ENCODE measurements at places on chromosomes 3 and 15.

DNA sequence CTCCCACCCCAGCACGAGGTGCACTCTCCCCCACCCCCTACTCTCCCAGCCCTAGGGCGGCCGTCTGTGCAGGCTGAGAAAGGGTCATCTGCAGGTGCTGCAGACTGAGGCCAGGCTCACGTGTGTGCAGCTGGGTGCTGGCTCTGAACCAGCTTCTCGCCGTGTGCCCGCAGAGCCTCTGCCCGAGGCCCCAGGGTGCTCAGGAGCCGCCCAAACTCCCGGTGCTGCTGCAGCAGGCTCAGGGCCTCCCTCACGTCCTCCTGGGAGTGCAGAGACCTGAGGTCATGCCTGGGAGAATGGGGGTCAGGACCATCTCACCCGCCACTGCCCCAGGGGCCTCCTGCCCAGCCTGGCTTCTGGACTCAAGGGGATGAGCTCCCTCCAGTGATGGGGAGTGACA is 17.2 kb downstream of the SPTBN5 start:
- no peak for DNase-seq

- DNase-seq = no peak
Measured at GRCh38 chr3:197363553-197364409, 65.4 kb upstream of the DLG1 start.

- DNase-seq = no peak
Measured at GRCh38 chr3:33578325-33579177, 138.3 kb upstream of the UBP1 start.

DNA sequence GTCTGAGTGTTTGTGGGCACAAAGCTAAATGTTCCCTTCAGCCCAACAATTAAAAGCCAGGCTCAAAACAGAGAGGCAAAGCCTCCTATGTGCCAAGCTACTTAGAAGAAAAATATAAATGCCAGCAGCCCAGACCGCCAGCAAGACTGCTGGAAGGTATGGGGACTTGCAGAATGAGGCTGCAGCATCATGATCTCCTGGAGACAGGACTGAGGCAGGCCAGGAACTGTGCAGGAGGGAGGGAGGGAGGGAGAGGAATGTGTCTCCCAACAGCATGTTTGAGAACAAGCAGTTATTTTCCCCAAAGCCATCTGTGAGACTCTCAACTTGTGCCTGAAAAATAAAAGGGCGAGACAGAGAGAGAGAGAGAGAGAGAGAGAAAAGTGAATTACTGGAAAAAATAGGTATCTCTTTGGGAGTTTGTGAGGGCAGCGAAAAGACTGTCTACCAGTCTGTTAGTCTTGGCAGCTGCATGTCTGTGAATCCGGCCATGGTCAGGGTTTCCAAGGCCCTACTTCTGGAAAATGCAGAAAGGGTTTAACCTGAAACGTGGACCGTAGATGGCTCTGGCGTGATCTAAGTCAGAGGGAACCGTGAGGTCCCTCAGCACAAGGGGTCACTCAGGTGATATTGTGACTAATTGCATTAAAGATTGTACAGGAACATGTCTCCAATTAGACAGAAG is 139.7 kb upstream of the COL8A1 start:
- no peak for DNase-seq

DNA sequence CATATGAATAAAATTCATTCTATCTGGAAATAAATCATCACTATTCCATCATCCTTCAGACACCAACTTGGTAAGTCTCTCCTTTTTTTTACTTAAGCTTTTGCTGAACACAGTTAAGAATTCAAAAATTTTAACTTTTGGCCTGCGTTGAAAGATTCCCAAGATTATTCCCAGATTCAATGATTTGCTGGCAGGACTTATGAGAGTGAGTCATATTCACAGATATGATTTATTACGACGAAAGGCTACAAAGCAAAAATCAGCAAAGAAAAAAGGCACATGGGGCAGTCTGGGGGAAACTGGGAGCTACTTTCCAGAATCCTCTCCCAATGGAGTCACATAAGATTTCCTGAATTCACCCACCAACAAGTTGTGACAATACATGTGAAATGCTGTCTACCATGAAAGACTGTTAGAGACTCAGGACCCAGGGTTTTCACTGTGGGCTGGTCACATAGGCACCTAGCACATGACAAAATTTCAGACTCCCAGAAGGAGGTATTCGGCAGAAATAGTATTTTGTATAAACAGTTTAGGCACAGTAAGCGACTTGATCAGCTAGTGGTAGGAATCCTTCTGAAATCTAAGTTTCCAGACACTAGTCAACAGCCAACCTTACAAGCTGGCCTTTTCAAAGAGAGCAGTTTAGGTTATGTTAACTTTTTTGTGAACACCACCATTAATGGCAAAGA is 82.1 kb downstream of the DLG1 start:
- DNase-seq = no peak

DNA sequence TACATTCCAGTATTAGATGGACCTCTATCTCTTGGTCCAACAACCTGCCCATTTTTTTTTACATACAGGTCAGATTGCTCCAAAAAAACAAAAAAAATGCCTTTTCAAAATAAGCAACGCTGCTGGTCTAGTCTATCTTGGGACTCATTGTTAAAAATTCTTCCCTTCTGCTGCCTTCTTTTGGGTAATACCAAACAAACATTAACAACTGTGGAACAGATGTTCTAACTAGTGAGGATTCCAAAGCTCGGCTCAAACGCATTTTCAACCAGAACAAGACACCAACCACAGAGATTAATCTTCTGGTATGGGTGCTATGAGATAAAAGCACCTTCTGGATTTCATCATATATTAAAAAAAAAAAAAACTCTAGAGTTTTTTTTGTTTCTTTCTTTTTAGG is 24.7 kb downstream of the ARHGAP31 start:
- no peak for DNase-seq

GRCh38 chr3:30682434-30683155 is 76.2 kb downstream of the TGFBR2 start:
- DNase-seq = no peak

DNA sequence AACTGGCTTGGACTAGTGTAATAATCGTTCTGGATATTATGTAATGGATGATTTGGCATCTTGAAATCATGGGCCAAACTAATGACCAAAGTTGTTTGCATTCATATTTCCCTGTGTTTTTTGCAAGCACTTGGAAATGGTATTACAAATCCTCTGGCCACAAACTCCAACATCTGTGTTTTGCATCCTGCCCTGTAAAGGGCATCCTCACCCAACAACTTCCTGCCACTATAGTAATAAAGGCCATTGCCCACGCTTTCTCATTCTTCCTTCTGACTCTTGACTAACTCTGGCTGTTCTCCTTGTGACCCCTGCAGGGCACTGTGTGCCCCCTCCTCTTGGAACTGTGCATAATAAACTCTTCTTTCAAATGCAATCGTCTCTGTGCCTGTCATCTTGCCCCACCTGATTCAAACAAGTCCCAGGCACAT is 25.4 kb upstream of the PSMD6 start:
- no peak for DNase-seq

- DNase-seq = no peak
Measured at GRCh38 chr15:90780916-90781315, 63.8 kb downstream of the BLM start.

- no peak for DNase-seq
Measured at GRCh38 chr3:150370999-150371398, 37.1 kb upstream of the TSC22D2 start.

DNA sequence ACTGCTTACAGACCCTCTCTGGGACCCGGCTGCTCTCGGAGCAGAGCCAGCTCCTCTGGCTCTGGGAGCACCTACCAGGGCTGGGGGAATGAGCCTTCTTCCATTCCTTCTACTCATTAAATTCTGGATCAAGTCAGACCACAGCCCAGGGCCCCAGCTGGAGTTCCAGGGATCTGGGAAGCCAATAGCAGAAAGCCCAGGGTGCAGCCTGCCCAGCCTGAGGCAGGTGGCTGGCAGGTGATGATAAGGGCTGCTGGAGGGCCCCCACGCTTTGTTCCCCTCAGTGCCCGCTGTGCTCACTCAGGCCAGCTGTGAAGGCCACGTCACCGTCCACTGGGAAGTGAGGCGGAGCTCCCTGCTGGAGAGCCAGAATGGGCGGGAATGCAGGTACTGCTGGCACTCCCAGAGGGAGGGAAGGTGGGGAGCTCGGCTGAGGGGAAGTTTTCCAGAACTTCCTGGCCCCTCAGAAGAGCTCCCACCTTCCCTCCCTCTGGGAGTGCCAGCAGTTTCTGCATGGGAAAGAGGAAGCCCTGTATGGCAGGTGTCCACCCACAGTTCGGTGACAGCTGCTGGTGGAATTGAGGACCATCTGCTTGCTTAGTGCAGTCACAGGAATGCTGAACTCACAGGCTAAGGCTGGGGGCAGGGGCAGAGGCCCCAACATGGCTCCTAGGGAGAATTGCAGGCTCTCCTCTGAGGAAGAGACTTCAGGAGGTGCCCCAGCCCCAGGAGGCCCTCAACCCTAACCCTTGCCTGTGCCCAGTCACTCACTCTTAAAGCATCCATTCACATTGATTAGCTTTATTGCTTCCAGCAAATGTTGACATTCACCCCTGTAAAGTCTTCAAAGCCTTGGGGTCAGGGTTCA is 12.6 kb upstream of the RTP3 start:
- DNase-seq = no peak

GRCh38 chr15:100201376-100202280 is 140.1 kb downstream of the ADAMTS17 start:
- DNase-seq = no peak

GRCh38 chr3:32495609-32496008 is 7.0 kb downstream of the CMTM6 start:
- no peak for DNase-seq

DNA sequence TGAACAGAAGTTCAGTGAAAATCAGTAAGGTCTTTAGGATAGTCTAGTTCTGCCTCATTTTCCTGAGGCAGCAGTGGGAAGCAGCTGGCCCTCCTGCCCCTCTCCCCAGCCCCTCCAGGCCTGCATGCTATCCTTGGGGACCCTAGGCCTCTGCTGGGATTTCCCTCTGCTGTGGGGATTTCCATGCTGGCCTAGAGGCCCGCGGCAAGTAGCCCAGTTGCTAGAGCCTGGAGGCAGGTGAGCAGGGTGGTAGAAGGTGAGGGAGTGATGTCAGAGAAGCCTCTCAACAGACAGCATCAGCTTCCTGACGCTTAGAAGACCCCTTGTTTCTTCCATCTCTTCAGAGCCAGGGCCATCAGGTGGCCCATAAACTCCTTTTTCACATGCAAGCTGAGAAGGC is 305.8 kb upstream of the THBS1 start:
- no peak for DNase-seq

- no peak for DNase-seq
Measured at GRCh38 chr3:55827786-55828185, 340.7 kb upstream of the WNT5A start.

GRCh38 chr3:12444582-12445471 is 39.5 kb upstream of the TSEN2 start:
- no peak for DNase-seq

GRCh38 chr15:76165951-76166350 is 106.2 kb downstream of the TMEM266 start:
- DNase-seq = no peak

GRCh38 chr15:59388670-59389069 is 16.0 kb upstream of the MYO1E start:
- no peak for DNase-seq

GRCh38 chr15:65089206-65089824 is 12.8 kb downstream of the KBTBD13 start:
- DNase-seq = no peak

DNA sequence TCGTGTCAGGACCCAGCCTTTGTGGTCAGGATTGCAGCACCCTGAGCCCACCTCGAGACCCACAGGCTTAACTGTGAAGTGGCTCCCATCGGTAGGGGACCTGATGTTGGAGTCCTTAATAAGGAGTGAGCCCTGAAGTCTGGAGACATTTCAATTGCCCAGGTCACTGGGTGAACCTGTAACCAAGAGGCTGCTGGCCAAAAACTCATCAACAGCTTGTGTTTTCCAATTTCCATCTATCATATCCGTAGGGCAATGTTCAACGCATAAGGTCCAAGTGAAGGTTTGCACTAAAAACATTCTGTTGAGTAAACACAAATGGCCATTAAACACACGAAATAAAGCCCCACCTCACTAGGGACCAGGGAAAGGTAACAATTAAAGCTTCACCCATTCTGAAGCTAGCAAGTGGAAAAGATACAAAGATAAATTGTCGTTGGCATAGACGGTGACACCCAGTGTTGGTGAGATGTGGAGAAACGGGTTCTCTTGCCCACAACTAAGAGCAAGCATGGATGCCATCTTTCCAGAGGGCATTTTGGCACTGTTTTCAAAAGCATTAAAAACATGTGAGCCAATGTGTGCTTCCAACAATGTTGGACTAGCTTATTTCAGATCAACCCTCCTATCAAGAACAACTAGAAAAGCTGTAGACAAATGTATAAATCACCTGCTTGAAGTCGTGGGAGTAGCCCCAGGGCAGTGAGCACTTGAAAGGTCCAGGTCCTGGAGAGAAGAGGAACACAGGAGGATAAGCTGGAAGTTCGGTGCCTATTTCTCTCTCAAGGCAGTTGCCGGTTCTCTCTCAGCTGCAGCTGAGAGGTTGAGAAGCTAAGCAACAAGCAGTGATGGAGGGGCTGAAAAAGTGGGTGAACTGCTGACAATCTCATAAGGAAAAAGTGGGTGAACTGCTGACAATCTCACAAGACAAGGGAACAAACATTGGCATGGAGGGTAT is 56.3 kb upstream of the PCSK6 start:
- no peak for DNase-seq

GRCh38 chr3:136186344-136186743 is 9.8 kb downstream of the MSL2 start:
- DNase-seq = no peak

GRCh38 chr3:58697561-58697960 is 31.0 kb upstream of the FAM3D start:
- DNase-seq = no peak

- DNase-seq = no peak
Measured at GRCh38 chr15:88043396-88043795, 213.1 kb downstream of the NTRK3 start.

DNA sequence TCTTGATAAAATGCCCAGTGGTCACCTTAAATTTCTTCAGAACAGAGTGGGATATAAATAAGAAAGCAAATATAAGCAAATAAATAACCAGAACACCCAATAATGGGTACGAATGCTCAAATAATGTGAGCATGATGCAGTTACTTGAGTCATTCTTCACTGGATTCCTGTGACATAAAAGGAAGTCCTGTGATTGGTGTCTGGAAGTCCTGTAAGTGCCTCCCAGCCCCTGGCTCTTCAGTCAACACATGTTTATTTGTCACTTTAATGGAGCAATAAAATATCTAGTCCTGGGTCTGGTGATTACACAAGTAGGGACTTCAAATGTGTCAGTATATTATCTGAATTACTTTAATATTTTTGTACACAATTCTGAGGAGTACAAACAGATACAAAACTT is 30.4 kb downstream of the TMEM212 start:
- no peak for DNase-seq

- no peak for DNase-seq
Measured at GRCh38 chr3:152961323-152961722, 126.4 kb downstream of the P2RY1 start.

DNA sequence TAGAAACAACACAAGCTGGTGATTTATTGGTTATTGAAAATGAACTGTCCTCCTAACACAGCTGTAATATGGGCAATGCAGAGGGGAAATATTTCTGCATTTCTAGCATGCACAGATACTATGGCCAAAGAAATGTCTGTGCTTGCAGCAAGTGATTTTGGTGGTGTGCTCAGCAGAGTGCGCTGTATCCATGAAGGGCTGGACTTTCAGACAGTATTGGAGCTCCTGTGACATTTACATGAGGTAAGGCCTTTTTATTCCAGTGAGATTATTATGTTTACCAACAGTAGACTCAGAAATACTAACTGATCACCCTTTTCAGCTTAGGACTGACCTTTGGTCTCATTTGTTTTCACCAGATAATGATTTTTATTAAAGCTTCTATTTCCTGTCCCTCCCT is 1302.6 kb upstream of the EPHA6 start:
- no peak for DNase-seq

- DNase-seq = no peak
Measured at GRCh38 chr3:31004025-31004678, 109.7 kb upstream of the GADL1 start.

GRCh38 chr3:50375258-50375931 is 16.1 kb upstream of the TMEM115 start:
- DNase-seq = no peak
